ENCODE measurements at places on chromosomes 7 and 10. TPM values are rescaled to one million over a fixed set of nuclear protein-coding genes. Genes with fewer than 3 reads are reported as not detected.

Gene PUS7
- polyA plus RNA-seq, result 33.1 TPM

Gene TRPV5
- polyA plus RNA-seq, result not detected

Gene PSD
- polyA plus RNA-seq, result 0.75 TPM

Gene MYOZ1
- not detected for polyA plus RNA-seq

Gene SPDYE8
- polyA plus RNA-seq, result not detected

Gene XRCC2
- polyA plus RNA-seq, result 14.3 TPM

Gene AKAP9
- polyA plus RNA-seq, result 12.8 TPM

Gene NAT16
- polyA plus RNA-seq, result 0.12 TPM

Gene CFAP46
- 1.8 TPM for polyA plus RNA-seq

Gene UCMA
- polyA plus RNA-seq, result not detected

Gene TBX20
- 1.3 TPM for polyA plus RNA-seq

Gene GNAI1
- polyA plus RNA-seq, result 46.3 TPM

Gene OR13A1
- polyA plus RNA-seq, result not detected

Gene PAPSS2
- polyA plus RNA-seq, result 32.9 TPM

Gene ELN
- polyA plus RNA-seq, result 0.16 TPM

Gene IKZF1
- not detected for polyA plus RNA-seq

Gene C7orf33
- not detected for polyA plus RNA-seq

Gene LIPM
- polyA plus RNA-seq, result not detected

Gene ATG9B
- 0.23 TPM for polyA plus RNA-seq

Gene CPXM2
- polyA plus RNA-seq, result not detected
